Nucleus accumbens (tissue), 56 donors: ENCODE measurements at places on chromosomes 6 and 20.
A peak's percentile ranks its signal among the peaks of the same experiment; 100 is the strongest.

GRCh38 chr6:46575530-46575929 is 77.1 kb downstream of the CYP39A1 start:
- no peak for DNase-seq

- DNase-seq: no peak
These were observed 21.8 kb upstream of the PKHD1 start for GRCh38 chr6:52109171-52109571.

- peak; percentile 24 for DNase-seq
These were observed at the start of gene NPEPL1 for GRCh38 chr20:58692579-58693225. Gene NPEPL1 (plus strand): TSS chr20:58692800. CDS start chr20:58692901, 101 bp downstream.

DNA sequence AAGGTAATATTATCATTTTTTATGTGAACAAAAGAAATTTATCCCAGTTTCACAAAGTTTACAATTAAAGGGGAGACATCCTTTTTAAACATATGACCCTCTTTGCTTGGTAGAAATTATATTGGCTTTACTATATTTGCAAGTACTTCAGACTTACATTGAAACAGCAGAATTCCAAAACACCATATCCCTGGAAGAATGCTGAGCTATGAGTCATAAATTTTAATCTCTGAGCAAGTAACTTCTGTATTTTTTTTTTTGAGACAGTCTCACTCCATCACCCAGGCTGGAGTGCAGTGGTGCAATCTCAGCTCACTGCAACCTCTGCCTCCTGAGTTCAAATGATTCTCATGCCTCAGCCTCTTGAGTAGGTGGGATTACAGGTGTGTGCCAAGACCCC is 240.4 kb downstream of the TBC1D32 start:
- no peak for DNase-seq

GRCh38 chr6:11804701-11805100 is 26.1 kb upstream of the ADTRP start:
- DNase-seq: no peak

GRCh38 chr20:6835609-6836008 is 68.1 kb downstream of the BMP2 start:
- DNase-seq: no peak

DNA sequence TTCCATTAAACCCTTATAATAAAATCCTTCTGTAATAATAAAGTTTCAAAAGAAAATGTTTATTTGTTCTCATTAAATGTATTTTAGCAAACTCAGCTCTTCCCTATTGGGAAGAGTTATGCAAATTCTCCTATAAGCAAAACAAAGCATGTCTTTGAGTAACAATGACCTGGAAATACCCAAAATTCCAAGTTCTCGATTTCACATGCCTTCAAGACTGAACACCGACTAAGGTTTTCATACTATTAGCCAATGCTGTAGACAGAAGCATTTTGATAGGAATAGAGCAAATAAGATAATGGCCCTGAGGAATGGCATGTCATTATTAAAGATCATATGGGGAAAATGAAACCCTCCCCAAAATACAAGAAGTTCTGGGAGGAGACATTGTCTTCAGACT is 3.8 kb downstream of the IL17A start:
- no peak for DNase-seq

GRCh38 chr6:143363299-143363698 is 87.2 kb downstream of the ADAT2 start:
- no peak for DNase-seq

DNA sequence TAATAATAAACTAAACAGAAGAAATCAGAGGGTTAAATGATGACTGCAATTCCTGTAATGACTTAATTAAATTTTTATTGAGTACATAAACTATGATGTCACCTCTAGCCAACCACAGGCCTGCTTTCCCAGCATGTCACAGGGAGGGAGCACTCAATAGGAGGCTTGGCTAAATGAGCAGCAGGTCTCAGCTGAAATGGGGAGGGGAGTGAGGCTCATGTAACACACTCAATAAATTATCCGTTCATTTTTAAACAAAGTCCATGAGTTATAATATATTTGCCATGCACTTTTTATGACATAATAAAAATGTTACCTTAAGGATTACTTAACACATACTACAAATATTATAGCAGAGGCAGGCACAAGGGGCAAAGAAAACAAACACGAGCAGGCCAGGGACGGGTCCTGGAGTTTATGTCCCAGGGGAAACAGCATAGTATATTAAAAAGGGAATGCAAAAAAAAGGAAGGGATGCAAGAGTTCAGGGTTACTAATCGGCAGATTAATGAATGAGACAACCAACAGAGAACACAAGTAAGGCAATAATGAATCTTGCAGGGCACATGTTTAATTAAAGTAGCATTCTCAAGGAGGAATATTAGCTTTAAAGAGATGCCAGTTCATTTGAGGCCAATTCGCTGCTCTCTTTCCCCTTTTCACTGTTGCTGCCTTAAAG is 27.1 kb upstream of the FAM83C start:
- DNase-seq: no peak

GRCh38 chr6:4162370-4162769 is 27.0 kb upstream of the ECI2 start:
- DNase-seq: no peak

DNA sequence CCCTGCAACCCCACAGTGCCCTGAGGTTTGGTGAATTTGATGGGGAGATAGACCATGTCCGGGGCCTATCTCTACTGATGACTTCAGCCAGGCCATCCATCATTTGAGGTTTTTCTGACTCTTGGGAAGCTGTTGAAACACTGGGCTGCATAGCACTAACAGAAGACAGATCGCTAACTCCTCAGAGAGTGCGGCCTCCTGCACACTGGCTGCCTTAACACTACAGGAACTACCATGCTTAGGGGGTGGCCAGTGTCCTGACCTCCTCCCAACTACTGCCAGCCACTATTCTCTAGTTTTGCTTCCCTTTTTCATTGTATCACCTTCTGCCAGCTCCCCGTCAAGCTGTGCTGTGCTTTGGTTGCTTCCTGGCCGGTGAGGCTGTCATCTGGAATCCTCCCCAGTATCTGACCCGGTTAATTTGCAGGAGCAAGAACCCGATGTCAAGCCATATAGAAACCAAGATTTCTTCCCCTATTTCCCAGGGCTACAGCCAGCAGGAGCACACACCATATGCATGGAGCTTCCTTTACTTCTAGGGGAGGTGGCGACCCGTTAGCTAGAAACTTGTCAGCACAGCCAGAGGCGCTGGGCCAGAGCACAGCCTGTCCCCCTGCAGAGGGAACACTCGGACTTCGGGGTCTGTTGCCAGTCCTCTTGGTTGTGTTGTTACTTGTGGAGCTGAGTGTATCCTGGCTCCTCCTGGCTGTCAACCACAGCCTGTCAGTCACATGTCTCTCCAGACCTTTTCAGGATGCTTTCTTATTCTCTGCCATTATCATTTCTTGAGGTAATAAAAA is 57.3 kb upstream of the TRAF3IP2 start:
- no peak for DNase-seq

GRCh38 chr6:53805725-53806124 is 10.9 kb downstream of the LRRC1 start:
- no peak for DNase-seq
